ENCODE measurements at places on chromosomes 5 and 9. TPM values are rescaled to one million over a fixed set of nuclear protein-coding genes. Genes with fewer than 3 reads are reported as not detected.
A peak's percentile ranks its signal among the peaks of the same experiment; 100 is the strongest.

The NUTM2F gene
- not detected for total RNA-seq

The GDA gene
- total RNA-seq, result 0.33 TPM

The PCSK1 gene
- total RNA-seq, result not detected

The SLC6A19 gene
- total RNA-seq, result not detected

DNA sequence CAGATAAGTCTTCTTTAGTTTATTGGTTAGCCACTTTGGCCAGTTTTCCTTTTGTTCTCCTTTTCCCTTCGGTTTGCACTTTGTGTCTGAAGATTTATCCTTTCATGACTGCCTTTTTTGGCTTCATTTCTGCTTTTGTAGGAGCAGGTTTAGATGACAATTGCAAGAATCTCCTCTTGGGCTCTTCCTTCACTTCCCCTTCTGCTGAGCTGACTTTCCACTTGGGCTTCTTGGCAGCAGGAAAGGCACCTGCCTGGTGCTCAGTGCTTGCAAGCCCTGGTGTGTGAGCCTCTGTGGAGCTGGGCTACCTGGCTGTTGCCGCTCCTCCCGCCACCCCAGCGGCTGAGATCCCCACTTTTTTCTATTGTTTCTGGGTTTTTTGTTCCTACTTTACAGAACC lies 7.3 kb downstream of the CCDC112 start:
- DNase-seq, result no peak
- peaks cover 7% of the 10 kb centered on the region for H3K36me3 ChIP-seq
- H3K4me3 ChIP-seq, result no peak overlapping the region
- H3K4me1 ChIP-seq, result peaks cover 12% of the 10 kb centered on the region
- no peak overlapping the region for H3K27ac ChIP-seq
- H3K27me3 ChIP-seq, result no peaks in the 10 kb centered on the region

GRCh38 chr9:97313243-97313642 lies 5.8 kb downstream of the CCDC180 start:
- no peak overlapping the region for H3K4me3 ChIP-seq
- peaks cover 15% of the 10 kb centered on the region for H3K4me1 ChIP-seq
- H3K27me3 ChIP-seq, result no peaks in the 10 kb centered on the region
- peaks cover 16% of the 10 kb centered on the region for H3K36me3 ChIP-seq

DNA sequence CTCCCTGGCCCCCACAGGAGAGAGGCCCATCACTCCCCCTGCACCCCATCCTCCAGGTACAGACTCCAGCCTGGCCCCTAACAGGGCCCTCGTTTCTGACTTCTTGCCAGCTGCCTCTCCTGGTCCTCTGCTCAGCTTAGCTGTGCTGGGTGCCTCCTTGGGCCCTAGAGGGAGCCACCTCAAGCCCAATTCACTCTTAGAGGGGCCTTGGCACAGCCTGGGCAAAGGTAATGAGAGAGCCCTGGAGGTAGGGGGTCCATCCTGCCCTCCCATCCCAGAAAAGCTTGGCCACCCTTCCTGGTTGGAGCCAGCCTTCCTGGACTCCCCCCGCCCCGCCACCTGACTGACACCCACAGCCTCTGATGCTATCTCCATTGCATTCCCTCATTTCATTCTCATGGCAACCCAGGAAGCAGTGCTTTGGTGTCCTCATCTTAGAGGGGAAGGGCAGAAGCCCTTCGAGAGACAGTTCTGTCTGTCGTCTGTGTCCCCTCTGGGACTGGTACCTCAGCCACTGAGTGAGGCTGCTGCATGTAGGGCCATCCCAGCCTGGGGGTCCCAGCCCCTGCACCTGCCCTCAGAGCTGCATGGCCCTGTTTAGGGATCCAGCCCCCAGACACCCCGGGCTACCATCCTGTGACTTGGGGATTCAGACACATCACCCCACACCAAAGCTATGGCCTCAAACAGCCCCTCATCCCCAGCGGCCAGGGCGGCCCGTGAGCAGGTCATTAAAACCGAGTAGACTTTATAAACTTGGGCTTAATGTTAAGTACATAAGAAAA lies 95.5 kb downstream of the BARX1 start:
- peaks cover 52% of the 10 kb centered on the region for H3K27me3 ChIP-seq
- H3K4me3 ChIP-seq, result no peak overlapping the region
- no peak overlapping the region for H3K27ac ChIP-seq
- no peak for DNase-seq
- peaks cover 1% of the 10 kb centered on the region for H3K36me3 ChIP-seq
- no peaks in the 10 kb centered on the region for H3K4me1 ChIP-seq

- no peak overlapping the region for H3K27ac ChIP-seq
- H3K4me1 ChIP-seq, result peaks cover 13% of the 10 kb centered on the region
- peak overlapping the region; percentile 53 for H3K4me3 ChIP-seq
- peaks cover 2% of the 10 kb centered on the region for H3K27me3 ChIP-seq
- no peaks in the 10 kb centered on the region for H3K36me3 ChIP-seq
These were observed 64.0 kb downstream of the CARTPT start for GRCh38 chr5:71782771-71783770.

DNA sequence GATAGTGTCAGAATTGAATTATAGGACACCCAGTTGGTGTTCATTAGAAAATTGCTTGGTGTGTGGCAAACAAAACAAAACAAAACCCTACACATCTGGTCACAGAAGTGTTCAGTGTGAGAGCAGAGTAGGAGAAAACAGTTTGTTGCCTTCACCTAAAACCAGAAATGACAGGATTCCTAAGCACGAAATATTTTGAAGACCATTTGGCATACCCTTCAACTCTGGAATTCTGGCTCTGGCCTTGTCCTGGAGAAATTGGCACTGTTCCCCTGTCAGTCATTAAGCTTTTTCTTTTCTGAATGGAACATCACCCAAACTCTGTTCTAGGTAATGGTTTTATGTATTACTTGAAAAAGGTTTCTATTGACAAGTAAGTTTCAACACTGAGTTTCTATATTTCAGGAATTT lies 110.2 kb upstream of the PCA3 start:
- DNase-seq, result no peak
- H3K4me1 ChIP-seq, result peaks cover 81% of the 10 kb centered on the region
- no peaks in the 10 kb centered on the region for H3K27me3 ChIP-seq
- no peak overlapping the region for H3K4me3 ChIP-seq

- no peaks in the 10 kb centered on the region for H3K36me3 ChIP-seq
- no peak overlapping the region for H3K27ac ChIP-seq
- H3K27me3 ChIP-seq, result no peaks in the 10 kb centered on the region
- no peak overlapping the region for H3K4me3 ChIP-seq
These were observed 71.7 kb upstream of the SNX2 start for GRCh38 chr5:122703203-122703602.

DNA sequence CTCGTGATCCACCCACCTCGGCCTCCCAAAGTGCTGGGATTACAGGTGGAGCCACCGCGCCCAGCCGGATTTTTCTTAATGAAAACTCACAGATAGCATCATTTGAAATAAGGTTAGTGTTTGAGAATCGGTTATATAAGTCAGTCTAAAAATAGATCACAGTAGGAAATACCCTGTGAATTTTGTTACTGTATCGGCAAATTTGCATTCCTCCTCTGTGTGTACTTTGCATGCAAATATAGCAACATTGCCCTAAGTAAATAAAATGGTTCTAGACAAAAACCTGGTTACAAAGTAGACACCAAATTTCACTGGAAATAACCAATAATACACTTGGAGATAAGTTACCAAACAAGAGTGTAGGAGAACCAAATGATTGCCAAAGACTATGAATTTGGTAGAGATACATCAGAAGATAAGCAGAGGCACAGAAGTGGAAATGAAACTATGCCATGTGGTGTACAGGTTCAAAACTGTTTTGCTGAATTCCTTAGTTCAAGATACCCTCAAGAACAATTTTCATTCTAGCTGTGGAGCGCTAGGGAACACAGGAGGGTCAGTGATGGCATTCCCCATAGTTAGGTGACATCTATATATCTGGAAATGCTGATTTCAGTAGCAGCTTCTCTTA lies 58.1 kb downstream of the ICE1 start:
- no peak overlapping the region for H3K27ac ChIP-seq
- peaks cover 30% of the 10 kb centered on the region for H3K36me3 ChIP-seq
- DNase-seq, result no peak

All from chondrocyte (in vitro differentiated cells).